Testis (tissue), 5 donors: ENCODE measurements at places on chromosomes 12 and 14. TPM values are rescaled to one million over a fixed set of nuclear protein-coding genes. Genes with fewer than 3 reads are reported as not detected.

DNA sequence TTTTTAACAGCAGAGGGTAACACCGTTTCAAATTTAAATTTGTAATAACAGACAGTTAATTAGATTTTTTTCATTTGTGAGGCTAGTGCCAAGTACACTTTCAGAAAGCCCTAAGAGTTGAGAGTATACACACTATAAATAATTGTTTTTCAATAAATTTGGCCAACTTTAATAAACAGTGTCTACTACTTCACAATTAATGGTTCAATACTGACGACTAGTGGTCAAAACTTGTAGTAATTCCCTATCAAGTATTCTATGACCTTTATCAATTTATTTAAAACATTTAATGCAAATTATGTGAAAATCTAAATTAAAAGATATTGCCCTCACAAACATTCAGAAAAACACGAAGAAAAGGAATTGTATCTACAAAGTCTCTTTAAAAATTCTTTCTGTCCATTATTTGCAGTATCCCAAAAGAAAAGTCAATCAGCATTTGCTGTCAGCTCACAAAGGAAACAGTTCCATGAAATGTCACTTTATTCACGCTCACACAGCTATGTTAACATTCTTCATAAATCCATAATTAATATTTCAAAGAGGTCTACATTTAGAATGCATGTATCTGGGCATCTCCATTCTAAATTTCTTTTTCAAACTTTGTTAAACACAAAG, 91.2 kb downstream of the CEP128 start:
- H3K27ac ChIP-seq, result no peak overlapping the region
- no peaks in the 10 kb centered on the region for H3K27me3 ChIP-seq
- no peak overlapping the region for H3K4me3 ChIP-seq
- no peaks in the 10 kb centered on the region for H3K4me1 ChIP-seq
- DNase-seq, result no peak

- no peaks in the 10 kb centered on the region for H3K27me3 ChIP-seq
- peak overlapping the region; percentile 1 for H3K27ac ChIP-seq
- H3K36me3 ChIP-seq, result no peaks in the 10 kb centered on the region
- H3K4me1 ChIP-seq, result peaks cover 50% of the 10 kb centered on the region
These were observed 73.8 kb upstream of the SRSF5 start for GRCh38 chr14:69693145-69693544.

GRCh38 chr14:59189091-59189785, 771 bp downstream of the DAAM1 start:
- H3K27ac ChIP-seq, result peak overlapping the region; percentile 96
- H3K27me3 ChIP-seq, result no peaks in the 10 kb centered on the region
- no peaks in the 10 kb centered on the region for H3K36me3 ChIP-seq
- DNase-seq, result peak; percentile 36

- no peaks in the 10 kb centered on the region for H3K27me3 ChIP-seq
- peak; percentile 66 for DNase-seq
These were observed 37.5 kb downstream of the EMP1 start for GRCh38 chr12:13233830-13234641.

DNA sequence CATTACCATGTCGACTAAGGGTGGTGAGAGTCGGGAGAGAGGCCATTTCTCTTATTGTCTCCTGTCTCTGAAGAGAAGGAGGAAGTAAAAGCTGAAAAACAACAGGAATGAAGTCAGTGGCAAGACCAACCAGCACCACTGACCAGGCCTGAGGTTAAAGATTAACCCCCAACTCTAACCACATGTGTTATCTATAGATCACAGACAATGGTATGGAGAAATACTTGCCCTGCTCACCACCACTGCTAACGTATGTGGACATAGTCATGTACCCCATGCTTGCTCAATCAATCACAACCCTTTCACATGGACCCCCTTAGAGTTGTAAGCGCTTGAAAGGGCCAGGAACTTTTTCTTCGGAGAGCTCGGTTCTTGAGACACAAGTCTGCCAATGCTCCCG, 690.9 kb upstream of the LMO3 start:
- no peaks in the 10 kb centered on the region for H3K4me1 ChIP-seq
- DNase-seq, result no peak
- no peak overlapping the region for H3K4me3 ChIP-seq
- no peaks in the 10 kb centered on the region for H3K27me3 ChIP-seq

- no peak overlapping the region for H3K4me3 ChIP-seq
- no peaks in the 10 kb centered on the region for H3K36me3 ChIP-seq
- H3K27ac ChIP-seq, result no peak overlapping the region
- DNase-seq, result no peak
These were observed 7.0 kb downstream of the SLC48A1 start for GRCh38 chr12:47779943-47780504.

- H3K27me3 ChIP-seq, result no peaks in the 10 kb centered on the region
- no peak overlapping the region for H3K27ac ChIP-seq
- DNase-seq, result no peak
These were observed 450.4 kb downstream of the LRFN5 start for GRCh38 chr14:42057111-42057510.

Gene TRHDE
- 8.5 TPM for total RNA-seq

Gene CRIP1
- total RNA-seq, result 4.4 TPM

Gene POTEG
- total RNA-seq, result 47.9 TPM

Gene RIPK3
- 3.2 TPM for total RNA-seq
